Caco-2 (cell line): ENCODE measurements at places on chromosomes 12 and 14. TPM values are rescaled to one million over a fixed set of nuclear protein-coding genes. Genes with fewer than 3 reads are reported as not detected.
A peak's percentile ranks its signal among the peaks of the same experiment; 100 is the strongest.

GRCh38 chr12:24615967-24616411, 332.9 kb downstream of the BCAT1 start:
- peak overlapping the region; percentile 4 for H3K4me3 ChIP-seq
- H3K27me3 ChIP-seq = no peaks in the 10 kb centered on the region
- H3K4me1 ChIP-seq = peaks cover 27% of the 10 kb centered on the region
- H3K36me3 ChIP-seq = no peaks in the 10 kb centered on the region
- DNase-seq = peak; percentile 77

GRCh38 chr12:65306366-65307168, 28.1 kb downstream of the MSRB3 start:
- peaks cover 5% of the 10 kb centered on the region for H3K4me1 ChIP-seq
- peak; percentile 52 for DNase-seq
- no peaks in the 10 kb centered on the region for H3K36me3 ChIP-seq
- peak overlapping the region; percentile 55 for H3K27ac ChIP-seq
- H3K27me3 ChIP-seq = no peaks in the 10 kb centered on the region

- no peaks in the 10 kb centered on the region for H3K4me1 ChIP-seq
- no peaks in the 10 kb centered on the region for H3K36me3 ChIP-seq
- no peaks in the 10 kb centered on the region for H3K27me3 ChIP-seq
- peak; percentile 35 for DNase-seq
Observed at GRCh38 chr14:57533214-57533613, 39.6 kb upstream of the CCDC198 start.

DNA sequence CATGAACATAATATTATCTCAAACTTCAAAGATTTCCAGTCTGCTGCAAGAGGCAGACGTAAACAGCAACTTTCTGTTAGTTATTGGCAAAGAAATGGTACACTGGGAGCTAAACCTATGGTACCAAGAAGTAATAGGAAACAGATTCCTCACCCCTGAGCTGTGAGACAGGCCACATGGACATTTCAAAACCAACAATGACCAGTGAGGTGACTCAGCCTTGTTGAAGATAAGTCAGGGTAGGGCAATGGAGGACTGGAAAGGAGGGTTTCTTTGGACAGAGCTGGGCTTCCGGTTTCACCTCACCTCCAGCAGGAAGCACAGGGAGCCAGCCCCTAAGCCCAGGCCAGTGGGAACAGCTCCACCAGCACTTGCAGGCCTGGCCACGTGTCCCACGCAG, 1320.5 kb downstream of the AACS start:
- H3K27me3 ChIP-seq = no peaks in the 10 kb centered on the region
- H3K4me3 ChIP-seq = no peak overlapping the region
- no peak overlapping the region for H3K27ac ChIP-seq

DNA sequence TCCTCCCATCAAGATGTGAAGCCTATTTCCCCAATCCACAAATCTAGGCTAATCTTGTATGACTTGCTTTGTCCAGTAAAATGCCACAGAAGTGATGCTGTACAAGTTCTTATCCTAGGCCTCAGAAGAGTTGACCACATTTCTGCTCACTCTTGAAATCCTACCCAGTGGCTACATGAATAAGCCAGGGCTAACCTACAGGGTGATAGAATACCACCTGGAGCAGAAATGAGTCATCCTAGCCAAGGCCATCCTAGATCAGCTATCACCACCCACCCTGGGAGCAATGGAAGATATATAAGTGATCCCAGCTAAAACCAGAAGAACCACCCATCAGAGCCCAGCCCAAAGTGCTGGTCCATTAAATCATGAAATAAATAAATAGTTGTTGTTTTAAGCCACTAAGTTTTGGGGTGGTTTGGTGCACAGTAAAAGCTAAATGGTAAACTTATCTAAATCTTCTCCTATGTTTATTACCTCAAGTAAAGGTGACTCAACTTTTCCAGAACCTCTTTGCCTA, 105.1 kb downstream of the RPS29 start:
- DNase-seq = no peak
- no peaks in the 10 kb centered on the region for H3K27me3 ChIP-seq
- H3K4me1 ChIP-seq = peaks cover 31% of the 10 kb centered on the region
- no peaks in the 10 kb centered on the region for H3K36me3 ChIP-seq

GRCh38 chr12:130119241-130119861, 42.9 kb upstream of the FZD10 start:
- no peak overlapping the region for H3K27ac ChIP-seq
- no peaks in the 10 kb centered on the region for H3K36me3 ChIP-seq
- no peak for DNase-seq
- no peaks in the 10 kb centered on the region for H3K4me1 ChIP-seq
- H3K27me3 ChIP-seq = no peaks in the 10 kb centered on the region

GRCh38 chr14:65964366-65964765, 521.8 kb upstream of the CCDC196 start:
- peaks cover 4% of the 10 kb centered on the region for H3K27me3 ChIP-seq
- no peak overlapping the region for H3K4me3 ChIP-seq
- no peaks in the 10 kb centered on the region for H3K36me3 ChIP-seq
- H3K27ac ChIP-seq = no peak overlapping the region
- H3K4me1 ChIP-seq = no peaks in the 10 kb centered on the region

DNA sequence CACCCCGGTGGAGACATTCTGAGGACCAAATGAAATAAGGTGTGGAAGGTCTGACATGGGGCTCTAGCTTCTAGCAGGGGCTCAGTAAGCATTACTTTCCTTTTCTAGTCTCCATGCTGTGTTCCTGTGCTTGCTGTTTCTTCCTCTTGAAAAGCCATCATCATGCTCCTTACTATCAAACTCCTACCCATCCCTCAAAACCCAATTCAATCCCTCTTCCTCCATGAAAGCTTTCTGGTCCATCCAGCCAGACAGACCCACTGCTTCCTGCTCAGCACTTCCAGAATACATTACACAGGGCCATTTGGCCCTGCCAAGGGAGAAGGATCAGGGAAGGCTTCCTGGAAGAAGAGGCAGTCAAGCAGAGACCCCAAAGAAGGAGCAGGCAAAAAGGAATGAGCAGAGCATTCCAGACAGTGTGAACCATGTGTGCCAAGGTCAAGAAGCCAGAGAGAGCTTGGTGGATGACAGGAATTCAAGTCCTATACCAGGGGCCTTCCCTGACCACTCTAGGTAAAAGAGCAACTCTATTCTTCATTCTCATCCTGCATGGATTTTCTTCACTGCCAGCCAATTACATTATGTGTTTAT, 59.5 kb downstream of the NUAK1 start:
- no peaks in the 10 kb centered on the region for H3K27me3 ChIP-seq
- no peak for DNase-seq
- H3K36me3 ChIP-seq = no peaks in the 10 kb centered on the region
- H3K4me1 ChIP-seq = peaks cover 45% of the 10 kb centered on the region
- H3K4me3 ChIP-seq = no peak overlapping the region

DNA sequence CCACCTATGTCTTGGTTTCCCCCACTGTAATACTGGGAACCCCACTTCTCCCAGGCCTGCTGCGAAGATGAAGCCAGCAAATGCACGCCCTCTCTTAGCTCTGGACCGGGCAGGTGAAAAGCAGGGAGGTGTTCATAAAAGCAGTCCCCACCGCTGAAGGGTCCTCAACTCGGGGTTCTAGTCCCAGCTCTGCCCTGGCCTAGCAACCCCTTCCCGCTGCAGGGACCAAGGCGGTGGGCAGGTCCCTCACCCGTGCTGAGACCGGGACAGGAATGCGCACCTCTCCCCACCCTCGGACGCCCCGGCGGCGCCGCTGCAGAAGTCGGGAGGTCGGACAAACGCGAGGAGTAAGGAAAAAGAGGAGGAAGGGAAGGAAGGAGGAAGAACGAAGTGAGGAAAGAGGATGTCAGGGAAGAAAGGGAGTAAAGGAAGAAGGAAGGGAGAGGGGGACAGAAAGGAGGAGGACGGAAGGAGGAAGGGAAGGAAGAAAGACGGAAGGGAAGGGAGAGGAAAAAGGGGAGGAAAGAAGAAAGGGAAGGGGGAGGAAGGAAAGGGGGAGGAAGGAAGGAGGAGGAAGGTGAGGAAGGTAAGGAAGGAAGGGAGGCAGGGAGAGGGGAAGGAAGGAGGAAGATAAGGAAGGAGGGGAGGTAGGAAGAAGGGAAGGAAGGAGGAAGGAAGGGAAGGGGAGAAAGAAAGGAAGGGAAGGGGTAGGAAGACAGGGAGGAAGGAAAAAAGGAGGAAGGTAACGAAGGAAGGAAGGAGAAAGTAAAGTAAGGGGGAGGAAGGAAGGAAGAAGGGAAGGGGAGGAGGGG, 701 bp downstream of the SPRING1 start:
- DNase-seq = no peak
- peak overlapping the region; percentile 78 for H3K27ac ChIP-seq
- peak overlapping the region; percentile 93 for H3K4me3 ChIP-seq
- H3K27me3 ChIP-seq = no peaks in the 10 kb centered on the region
- H3K36me3 ChIP-seq = no peaks in the 10 kb centered on the region; the same call in 1 of the 2 replicates

GRCh38 chr12:33431648-33432047, 8.0 kb downstream of the SYT10 start:
- DNase-seq = no peak
- no peaks in the 10 kb centered on the region for H3K27me3 ChIP-seq
- H3K4me1 ChIP-seq = no peaks in the 10 kb centered on the region
- H3K36me3 ChIP-seq = no peaks in the 10 kb centered on the region
- no peak overlapping the region for H3K27ac ChIP-seq
- H3K4me3 ChIP-seq = no peak overlapping the region

GRCh38 chr12:52402377-52402776, 3.8 kb downstream of the KRT82 start:
- H3K27ac ChIP-seq = no peak overlapping the region
- no peaks in the 10 kb centered on the region for H3K4me1 ChIP-seq
- H3K4me3 ChIP-seq = no peak overlapping the region
- no peaks in the 10 kb centered on the region for H3K36me3 ChIP-seq

GRCh38 chr12:50111395-50111692, 692 bp upstream of the COX14 start:
- DNase-seq = no peak
- no peaks in the 10 kb centered on the region for H3K27me3 ChIP-seq
- no peak overlapping the region for H3K4me3 ChIP-seq
- H3K4me1 ChIP-seq = peaks cover 24% of the 10 kb centered on the region

DNA sequence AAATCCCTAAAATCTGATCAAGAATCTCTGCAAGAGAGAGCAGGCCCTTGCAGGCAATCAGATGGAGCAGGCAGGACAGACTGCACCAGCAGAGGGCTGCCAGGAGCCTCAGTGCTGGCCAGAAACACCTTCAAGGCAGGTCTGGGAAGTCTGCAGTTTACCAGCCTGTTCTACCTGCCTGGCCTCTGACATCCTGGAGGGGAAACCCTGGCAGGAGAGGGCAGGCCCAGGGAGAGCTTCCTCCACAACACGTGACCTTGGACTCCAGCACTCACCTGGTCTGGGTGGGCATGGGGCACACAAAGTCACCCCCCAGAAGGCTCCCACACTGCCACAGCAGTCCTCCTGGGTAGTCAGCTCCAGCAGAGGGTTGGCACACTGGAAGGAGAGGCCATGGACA, 56.0 kb downstream of the ISCA2 start:
- H3K27ac ChIP-seq = no peak overlapping the region
- H3K36me3 ChIP-seq = no peaks in the 10 kb centered on the region
- DNase-seq = peak; percentile 19
- no peaks in the 10 kb centered on the region for H3K4me1 ChIP-seq
- H3K4me3 ChIP-seq = no peak overlapping the region
- no peaks in the 10 kb centered on the region for H3K27me3 ChIP-seq

GRCh38 chr12:6729186-6729585, 5.3 kb downstream of the COPS7A start:
- no peak overlapping the region for H3K27ac ChIP-seq
- DNase-seq = no peak
- no peaks in the 10 kb centered on the region for H3K36me3 ChIP-seq
- no peak overlapping the region for H3K4me3 ChIP-seq

DNA sequence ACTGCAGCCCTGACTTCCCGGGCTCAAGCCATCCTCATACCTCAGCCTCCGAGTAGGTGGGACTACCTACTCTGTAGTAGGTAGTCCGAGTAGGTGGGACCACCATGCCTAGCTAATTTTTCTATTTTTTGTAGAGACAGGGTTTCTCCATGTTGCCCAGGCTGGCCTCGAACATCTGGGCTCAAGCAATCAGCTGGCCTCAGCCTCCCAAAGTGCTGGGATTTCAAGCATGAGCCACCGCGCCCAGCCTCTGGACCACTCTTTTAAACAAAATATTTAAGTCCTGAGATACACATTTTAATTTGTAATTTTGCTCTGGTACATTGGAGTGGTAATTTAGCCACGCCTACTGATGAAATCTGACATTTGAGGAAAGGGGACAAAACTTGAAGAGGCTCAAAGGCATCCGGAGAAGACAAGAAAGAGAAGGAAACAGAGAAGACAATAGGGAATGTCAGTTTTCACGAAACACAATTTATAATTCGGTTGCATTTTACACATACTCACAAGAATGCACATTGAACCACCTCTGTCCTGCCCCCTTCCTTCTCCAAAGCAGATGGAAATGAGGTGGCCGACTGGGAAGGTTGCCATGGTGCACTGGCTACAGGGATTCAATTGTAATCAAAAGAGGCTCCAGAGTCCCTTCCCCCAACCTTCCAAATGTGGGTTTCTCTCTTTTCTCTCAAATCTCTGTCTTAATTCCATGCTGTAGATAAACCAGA, 9.7 kb upstream of the TUBA1A start:
- H3K4me3 ChIP-seq = no peak overlapping the region
- no peaks in the 10 kb centered on the region for H3K36me3 ChIP-seq
- no peaks in the 10 kb centered on the region for H3K4me1 ChIP-seq
- no peak overlapping the region for H3K27ac ChIP-seq

- H3K4me3 ChIP-seq = no peak overlapping the region
- H3K27ac ChIP-seq = no peak overlapping the region
- no peaks in the 10 kb centered on the region for H3K27me3 ChIP-seq
- no peak for DNase-seq
- H3K36me3 ChIP-seq = no peaks in the 10 kb centered on the region
- H3K4me1 ChIP-seq = no peaks in the 10 kb centered on the region
Observed at GRCh38 chr12:15013634-15014179, 40.9 kb downstream of the PDE6H start.

DNA sequence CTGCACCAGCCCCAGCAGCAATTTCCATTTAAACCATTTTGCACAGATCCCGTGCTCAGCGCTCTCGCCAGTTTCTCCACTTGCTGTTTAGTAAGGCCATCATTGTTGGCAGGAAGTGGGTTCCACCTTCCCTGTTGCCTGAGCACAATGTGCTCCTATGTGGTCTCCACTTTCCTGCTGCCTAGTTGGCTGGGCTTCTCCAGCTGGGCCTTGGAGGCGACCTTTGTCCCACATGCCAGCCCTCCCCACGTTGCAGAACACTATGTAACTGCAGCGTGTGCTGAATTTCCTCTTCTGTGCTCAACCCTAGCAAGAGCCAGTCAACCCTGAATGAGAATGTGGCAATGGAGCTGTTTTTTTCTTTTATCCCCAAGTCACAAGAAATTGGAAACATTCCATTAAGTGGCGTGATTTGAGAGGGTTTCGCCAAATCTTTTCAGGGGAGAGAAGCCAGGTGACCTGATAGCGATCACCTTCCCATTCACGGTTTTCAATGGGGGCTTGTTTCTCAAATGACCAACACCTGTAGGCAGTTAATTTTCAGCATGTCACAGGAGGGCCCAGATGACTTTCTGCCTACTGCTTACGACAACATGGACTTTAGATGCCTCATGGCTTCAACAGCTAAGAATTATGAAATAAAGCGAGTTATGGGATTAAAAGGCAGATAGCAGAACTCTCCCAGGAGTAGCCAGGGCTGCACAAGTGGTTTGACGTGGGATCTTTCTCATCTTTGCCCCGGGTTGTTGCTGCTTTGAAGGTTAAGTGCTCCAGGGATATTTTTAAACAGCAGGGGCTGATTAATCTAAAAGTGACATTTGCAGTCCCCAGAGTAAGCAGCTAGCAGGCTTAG, at the start of gene ACACB:
TSS of gene ACACB (plus strand) at position 830 of the 853 bp plus-strand sequence. CDS start 22,819 bp downstream, outside the sequence.
- H3K36me3 ChIP-seq = no peaks in the 10 kb centered on the region
- H3K4me1 ChIP-seq = peaks cover 9% of the 10 kb centered on the region; the same call in 1 of the 2 replicates
- no peaks in the 10 kb centered on the region for H3K27me3 ChIP-seq
- DNase-seq = no peak

CLEC2A gene
- not detected in 2 replicates for total RNA-seq

PRH1 gene
- 21.2 and 24.4 TPM in 2 replicates for total RNA-seq

LRRC9 gene
- total RNA-seq = 1.2 and 1.3 TPM in 2 replicates

TDRD9 gene
- not detected in 2 replicates for total RNA-seq

PMCH gene
- total RNA-seq = not detected in 2 replicates

GYS2 gene
- total RNA-seq = 0.66 and 1.3 TPM in 2 replicates

RPL10L gene
- total RNA-seq = not detected in 2 replicates
